Activated naive CD8-positive, alpha-beta T cell treated with anti-CD3 and anti-CD28 coated beads, Interleukin-2, amount 50 U/mL, for 24 hours (primary cell): ENCODE measurements at places on chromosomes 3 and 15.

DNA sequence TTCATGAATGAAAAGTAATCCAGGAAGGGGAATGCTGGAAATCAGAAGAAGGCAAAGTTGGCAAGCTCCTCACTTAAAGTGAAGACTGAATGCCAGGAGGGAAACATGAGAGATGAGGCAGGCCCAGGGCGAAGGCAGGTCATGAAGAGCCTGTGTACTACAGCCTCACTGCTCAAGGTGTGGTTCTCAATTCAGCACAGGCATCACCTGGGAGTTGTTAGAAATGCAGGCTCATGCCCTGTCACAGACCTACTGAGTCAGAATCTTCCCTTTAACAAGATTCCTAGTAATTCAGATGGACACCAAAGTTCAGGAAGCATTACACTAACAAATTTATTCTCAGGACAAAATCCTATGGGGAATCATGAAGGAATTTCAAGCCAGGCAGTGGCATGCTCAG is 14.2 kb downstream of the MYO5A start:
- H3K4me3 ChIP-seq, result no peak overlapping the region
- H3K36me3 ChIP-seq, result no peaks in the 10 kb centered on the region
- H3K4me1 ChIP-seq, result peaks cover 12% of the 10 kb centered on the region
- no peaks in the 10 kb centered on the region for H3K27me3 ChIP-seq

GRCh38 chr3:184815046-184815930 is 3.3 kb downstream of the VPS8 start:
- peak overlapping the region; percentile 46 for H3K27ac ChIP-seq
- H3K4me1 ChIP-seq, result peaks cover 68% of the 10 kb centered on the region
- H3K4me3 ChIP-seq, result no peak overlapping the region
- no peak for DNase-seq

GRCh38 chr3:46463868-46464241 is 850 bp downstream of the LTF start:
- no peaks in the 10 kb centered on the region for H3K36me3 ChIP-seq
- no peak overlapping the region for H3K4me3 ChIP-seq
- H3K27ac ChIP-seq, result no peak overlapping the region
- no peak for DNase-seq
- no peaks in the 10 kb centered on the region for H3K4me1 ChIP-seq

- no peaks in the 10 kb centered on the region for H3K27me3 ChIP-seq
- H3K27ac ChIP-seq, result no peak overlapping the region
- peaks cover 11% of the 10 kb centered on the region for H3K4me1 ChIP-seq
Observed at GRCh38 chr3:278300-279064, 81.9 kb downstream of the CHL1 start.

DNA sequence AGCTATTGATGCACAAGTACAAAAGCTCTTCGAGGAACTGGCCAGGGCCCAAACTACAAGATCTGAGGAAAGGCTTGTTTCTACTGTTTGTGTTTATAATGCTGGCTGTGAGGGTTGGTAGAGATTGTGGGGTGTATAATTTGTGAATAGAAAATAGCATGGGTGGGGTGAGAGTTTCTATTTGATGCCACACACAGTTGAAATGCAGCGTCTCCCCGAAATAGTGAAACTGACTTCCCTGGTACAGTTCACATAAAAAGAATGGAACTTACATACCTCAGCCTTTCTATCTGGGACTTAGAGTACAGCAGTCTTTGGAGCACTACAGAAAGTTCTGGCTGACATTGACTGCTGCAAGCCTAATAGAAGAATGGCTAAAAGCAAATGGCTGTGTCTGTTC is 91.3 kb downstream of the DTWD1 start:
- no peaks in the 10 kb centered on the region for H3K36me3 ChIP-seq
- DNase-seq, result no peak

DNA sequence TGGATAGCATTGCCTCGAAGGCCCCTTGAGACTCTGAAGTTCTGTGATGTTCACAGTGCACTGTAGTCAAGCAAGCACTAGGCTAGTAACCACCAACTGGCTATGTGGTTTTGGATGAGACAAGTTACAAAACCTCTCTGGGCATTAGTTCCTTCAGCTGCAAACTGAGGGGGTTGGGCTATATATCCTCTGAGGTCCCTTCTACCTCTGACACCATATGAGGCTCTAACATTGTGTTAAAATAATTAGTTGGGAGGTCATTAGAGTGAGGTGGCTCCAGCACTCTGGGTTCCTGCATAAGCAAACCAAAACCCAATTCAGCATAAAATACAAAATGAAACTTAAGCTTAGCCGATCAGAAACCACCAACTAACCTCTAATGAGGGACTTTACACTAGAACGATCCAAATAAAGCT is 209.5 kb upstream of the LRRN1 start:
- H3K4me1 ChIP-seq, result no peaks in the 10 kb centered on the region
- no peak for DNase-seq
- H3K27me3 ChIP-seq, result no peaks in the 10 kb centered on the region
- no peak overlapping the region for H3K27ac ChIP-seq
- no peaks in the 10 kb centered on the region for H3K36me3 ChIP-seq

DNA sequence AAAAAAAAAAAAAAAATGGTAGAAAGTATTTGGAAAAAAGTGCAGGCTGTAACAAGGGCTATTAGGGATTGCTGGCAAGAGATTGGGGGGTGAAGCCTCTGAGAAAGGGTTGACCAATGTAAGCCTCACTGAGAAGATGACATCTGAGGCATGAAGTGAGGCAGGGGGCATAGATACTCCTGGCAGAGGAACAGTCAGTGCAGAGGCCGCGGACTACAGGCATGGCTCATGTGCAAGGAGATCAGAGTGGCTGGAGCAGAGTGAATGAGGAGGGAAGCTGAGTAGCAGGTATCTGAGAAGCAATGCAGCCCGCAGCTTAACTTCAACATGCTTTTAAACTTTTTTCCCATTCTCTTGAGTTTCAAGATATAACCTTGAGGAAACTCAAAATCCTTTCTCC is 5.4 kb downstream of the FBXL22 start:
- no peak for DNase-seq
- H3K36me3 ChIP-seq, result peaks cover 2% of the 10 kb centered on the region
- peak overlapping the region; percentile 11 for H3K4me3 ChIP-seq
- H3K27me3 ChIP-seq, result no peaks in the 10 kb centered on the region

- peaks cover 5% of the 10 kb centered on the region for H3K27me3 ChIP-seq
- no peak overlapping the region for H3K27ac ChIP-seq
- no peaks in the 10 kb centered on the region for H3K36me3 ChIP-seq
Observed at GRCh38 chr3:46613313-46614005, 1.1 kb downstream of the FAM240A start.

GRCh38 chr15:87597346-87598052 is 659.0 kb downstream of the NTRK3 start:
- peaks cover 15% of the 10 kb centered on the region for H3K4me1 ChIP-seq
- no peak for DNase-seq
- no peaks in the 10 kb centered on the region for H3K27me3 ChIP-seq
- H3K27ac ChIP-seq, result no peak overlapping the region

GRCh38 chr3:4520033-4520816 is 27.1 kb downstream of the ITPR1 start:
- DNase-seq, result no peak
- peaks cover 35% of the 10 kb centered on the region for H3K36me3 ChIP-seq
- H3K4me3 ChIP-seq, result no peak overlapping the region
- H3K27me3 ChIP-seq, result no peaks in the 10 kb centered on the region

GRCh38 chr3:77887611-77888010 is 847.7 kb downstream of the ROBO2 start:
- H3K4me1 ChIP-seq, result no peaks in the 10 kb centered on the region
- no peak for DNase-seq
- no peaks in the 10 kb centered on the region for H3K36me3 ChIP-seq
- no peaks in the 10 kb centered on the region for H3K27me3 ChIP-seq

DNA sequence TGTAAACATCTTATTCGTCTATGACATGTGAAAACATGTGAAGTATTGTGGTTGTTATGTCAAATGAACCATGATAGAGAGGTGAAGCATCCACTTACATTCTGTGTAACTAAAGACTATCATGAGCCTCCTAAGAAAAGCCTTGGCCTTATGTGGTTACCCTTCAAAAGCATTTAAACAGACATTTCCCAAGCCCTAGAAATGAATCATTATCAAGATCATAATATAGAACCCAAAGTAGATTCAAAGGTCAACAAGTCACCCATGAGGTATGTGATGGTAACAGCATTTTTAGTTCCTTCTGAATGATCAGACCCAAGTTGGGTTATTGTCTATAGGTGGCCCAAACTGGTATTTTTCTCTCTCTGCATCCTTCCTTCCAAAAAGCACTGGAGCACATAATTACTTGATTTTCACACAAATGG is 408.0 kb downstream of the TBL1XR1 start:
- no peak overlapping the region for H3K27ac ChIP-seq
- no peak for DNase-seq
- no peaks in the 10 kb centered on the region for H3K4me1 ChIP-seq
- no peak overlapping the region for H3K4me3 ChIP-seq
- H3K27me3 ChIP-seq, result peaks cover 2% of the 10 kb centered on the region
- no peaks in the 10 kb centered on the region for H3K36me3 ChIP-seq

- H3K27me3 ChIP-seq, result no peaks in the 10 kb centered on the region
- H3K4me3 ChIP-seq, result no peak overlapping the region
- no peak for DNase-seq
- peaks cover 6% of the 10 kb centered on the region for H3K36me3 ChIP-seq
- no peak overlapping the region for H3K27ac ChIP-seq
Observed at GRCh38 chr3:195068084-195069080, 202.6 kb downstream of the XXYLT1 start.

DNA sequence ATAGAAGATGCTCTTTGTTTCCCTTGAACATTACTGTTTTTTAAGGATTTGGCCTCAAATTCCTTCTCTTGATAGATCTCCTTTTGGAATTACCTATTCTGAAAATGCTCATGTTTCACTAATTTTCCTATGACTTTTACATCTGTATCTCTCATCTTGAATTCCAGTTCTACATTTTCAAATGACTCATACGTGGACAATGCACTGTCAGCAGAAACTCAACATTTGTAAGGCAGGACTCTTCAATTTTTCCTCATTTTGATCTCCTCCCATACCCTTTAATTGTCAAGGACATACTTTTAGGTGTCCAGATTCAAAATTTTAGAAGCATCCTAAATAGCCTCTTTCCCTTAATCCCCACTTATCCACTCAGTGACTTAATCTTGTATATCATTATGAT is 341.0 kb upstream of the RASGRP1 start:
- H3K27ac ChIP-seq, result no peak overlapping the region
- H3K36me3 ChIP-seq, result no peaks in the 10 kb centered on the region
- no peak for DNase-seq
- H3K4me3 ChIP-seq, result no peak overlapping the region

DNA sequence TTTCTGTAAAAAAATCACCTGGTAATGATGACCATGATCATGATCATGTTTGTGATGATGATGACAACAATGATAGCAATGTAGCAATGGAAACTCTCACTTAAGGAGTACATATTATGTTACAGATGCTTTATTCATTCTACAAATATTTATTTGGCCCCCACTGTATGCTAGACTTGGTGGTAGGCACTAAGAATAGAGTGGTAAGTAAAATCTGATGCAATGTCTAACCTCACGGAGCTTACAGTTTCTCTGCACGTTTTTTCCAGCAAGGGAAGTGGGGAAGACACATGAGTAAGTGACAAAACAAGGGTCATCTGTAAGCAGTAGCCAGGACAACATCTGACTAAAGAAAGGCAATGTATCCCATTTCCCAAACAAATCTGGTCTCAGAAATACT is 199.4 kb upstream of the MRPL3 start:
- DNase-seq, result no peak
- no peak overlapping the region for H3K4me3 ChIP-seq
- H3K36me3 ChIP-seq, result no peaks in the 10 kb centered on the region
- H3K27me3 ChIP-seq, result peaks cover 10% of the 10 kb centered on the region

- no peak for DNase-seq
- H3K4me3 ChIP-seq, result no peak overlapping the region
- no peaks in the 10 kb centered on the region for H3K4me1 ChIP-seq
- H3K27ac ChIP-seq, result no peak overlapping the region
- no peaks in the 10 kb centered on the region for H3K36me3 ChIP-seq
Observed at GRCh38 chr15:76514282-76514681, 177.7 kb downstream of the ISL2 start.

DNA sequence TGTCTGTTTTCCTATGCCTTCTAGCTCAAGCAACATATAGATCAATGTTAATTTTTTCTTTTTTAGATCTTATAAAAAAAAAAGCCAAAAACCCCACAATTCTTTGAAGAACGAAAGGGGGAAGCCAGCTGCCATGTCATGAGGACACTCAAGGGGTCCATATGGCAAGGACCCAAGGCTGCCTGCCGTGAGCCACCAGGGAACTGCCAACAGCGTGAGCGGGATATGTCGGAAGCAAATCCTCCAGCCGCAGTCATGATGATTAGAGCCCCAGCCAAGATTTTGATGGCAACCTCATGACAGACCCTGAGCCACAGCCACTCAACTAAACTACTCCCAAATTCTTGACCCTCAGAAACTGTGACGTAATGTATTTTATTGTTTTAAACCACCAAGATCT is 6.5 kb downstream of the GP5 start:
- peaks cover 4% of the 10 kb centered on the region for H3K27me3 ChIP-seq
- no peak overlapping the region for H3K4me3 ChIP-seq
- H3K27ac ChIP-seq, result no peak overlapping the region
- peaks cover 6% of the 10 kb centered on the region for H3K36me3 ChIP-seq
- peaks cover 29% of the 10 kb centered on the region for H3K4me1 ChIP-seq

- peak overlapping the region; percentile 95 for H3K4me3 ChIP-seq
- H3K4me1 ChIP-seq, result peaks cover 49% of the 10 kb centered on the region
- H3K27ac ChIP-seq, result peak overlapping the region; percentile 93
- DNase-seq, result no peak
Observed at GRCh38 chr3:88057630-88058305, 1.0 kb downstream of the CGGBP1 start.

DNA sequence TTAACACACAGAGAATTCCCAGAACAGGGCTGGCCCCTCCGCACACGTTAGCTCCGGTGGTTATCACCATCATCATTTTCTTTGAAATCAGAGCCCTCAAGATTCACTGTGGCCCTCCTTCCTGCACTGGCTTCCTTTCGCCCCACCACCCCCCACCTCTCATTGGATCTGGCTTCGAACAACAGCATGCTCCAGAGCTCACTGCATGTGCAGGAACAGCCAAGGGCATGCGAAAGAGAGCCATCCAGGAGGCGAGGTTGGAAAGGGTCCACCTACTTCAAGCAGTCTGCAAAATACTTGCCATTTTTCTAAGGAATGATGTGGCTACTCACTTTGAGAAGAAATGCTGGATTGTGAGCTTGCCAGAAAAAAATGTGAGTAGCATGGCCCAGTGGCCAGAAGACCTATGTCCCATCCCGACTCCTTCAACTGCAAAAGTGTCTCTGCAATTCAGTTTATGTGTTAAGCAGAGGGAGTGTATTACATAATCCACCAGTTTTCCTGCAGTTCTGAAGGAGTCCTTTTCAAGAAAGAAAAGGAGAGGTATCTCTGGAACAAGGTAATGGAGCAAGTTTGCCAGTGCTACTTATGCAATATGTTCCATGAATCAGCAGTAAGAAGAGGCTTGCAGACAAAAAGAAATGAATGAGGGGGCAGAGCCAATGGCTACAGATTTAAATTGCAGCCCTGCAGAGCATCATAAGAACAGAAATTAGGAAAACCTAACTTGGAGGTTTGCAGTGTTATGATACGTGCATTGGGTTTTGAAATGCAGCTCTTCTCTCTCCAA is 92.8 kb downstream of the OCA2 start:
- no peak overlapping the region for H3K27ac ChIP-seq
- no peak for DNase-seq
- no peaks in the 10 kb centered on the region for H3K27me3 ChIP-seq
- H3K4me1 ChIP-seq, result no peaks in the 10 kb centered on the region
- H3K36me3 ChIP-seq, result no peaks in the 10 kb centered on the region

- H3K27me3 ChIP-seq, result no peaks in the 10 kb centered on the region
- no peak overlapping the region for H3K4me3 ChIP-seq
- no peak overlapping the region for H3K27ac ChIP-seq
- H3K36me3 ChIP-seq, result no peaks in the 10 kb centered on the region
- no peak for DNase-seq
Observed at GRCh38 chr3:88713233-88713691, 394.2 kb upstream of the EPHA3 start.
